Skin of body (tissue), 3 donors: ENCODE measurements at places on chromosomes 11 and 22. TPM values are rescaled to one million over a fixed set of nuclear protein-coding genes. Genes with fewer than 3 reads are reported as not detected.

Gene CLTCL1
- 12.3 TPM for total RNA-seq

Gene ZMAT5
- 10.0 TPM for total RNA-seq

Gene CSF2RB
- 5.3 TPM for total RNA-seq

Gene ATG2A
- 8.1 TPM for total RNA-seq

Gene SCGB1C1
- total RNA-seq, result not detected

Gene DEFB131B
- not detected for total RNA-seq

Gene EXPH5
- 17.6 TPM for total RNA-seq

Gene POTEH
- not detected for total RNA-seq

Gene NXPE4
- not detected for total RNA-seq
